NCI-H1105 (cell line): ENCODE measurements at places on chromosomes 5 and 9.
A peak's percentile ranks its signal among the peaks of the same experiment; 100 is the strongest.

DNA sequence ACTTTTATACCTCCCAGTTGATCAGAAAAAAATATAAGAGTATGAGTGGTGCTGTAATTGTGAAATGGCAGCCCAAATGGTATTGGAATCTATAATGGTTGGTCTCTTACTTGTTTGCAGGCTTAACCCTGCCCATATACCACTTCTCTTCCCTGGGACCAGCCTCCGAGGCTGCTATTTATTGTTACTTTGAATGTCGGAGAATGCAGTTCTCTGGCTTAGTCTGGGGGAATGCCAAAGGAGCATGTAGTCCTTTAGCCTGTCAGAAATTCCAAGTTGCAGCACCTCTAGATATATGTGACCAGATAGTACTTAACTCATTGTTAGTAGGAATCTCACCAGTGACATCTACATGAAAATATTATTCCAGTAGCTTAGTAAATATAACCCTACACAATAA is 47.5 kb downstream of the SLC44A1 start:
- DNase-seq: no peak

DNA sequence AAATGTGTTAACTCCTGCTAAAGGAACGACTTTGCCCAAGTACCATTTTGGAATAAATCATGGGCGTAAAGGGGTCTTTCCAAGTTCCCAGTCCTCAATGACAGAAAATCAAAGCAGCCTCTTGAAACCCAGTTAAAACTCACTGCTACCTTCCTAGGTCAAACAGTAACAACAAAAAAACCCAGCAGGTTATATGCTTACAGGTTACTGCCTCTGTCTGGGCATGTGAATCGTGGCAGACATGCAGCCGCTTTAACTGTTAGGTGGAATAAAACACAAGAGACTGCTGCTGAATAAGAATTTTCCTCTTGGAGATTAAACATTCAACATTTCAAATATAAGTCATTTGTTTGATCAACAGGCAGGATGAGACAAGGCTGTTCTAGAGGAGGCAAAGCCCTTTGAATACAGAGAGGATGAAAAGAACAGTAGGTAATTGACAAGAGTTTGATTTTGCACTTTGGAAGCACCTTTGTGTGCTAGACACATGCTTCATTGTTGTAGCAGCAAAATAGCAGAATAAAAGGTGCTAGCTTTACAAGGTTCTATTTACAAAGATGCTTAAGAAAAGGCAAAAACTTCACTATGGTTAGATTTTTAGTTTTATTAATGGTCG is 319.4 kb downstream of the NDUFS4 start:
- no peak for DNase-seq

DNA sequence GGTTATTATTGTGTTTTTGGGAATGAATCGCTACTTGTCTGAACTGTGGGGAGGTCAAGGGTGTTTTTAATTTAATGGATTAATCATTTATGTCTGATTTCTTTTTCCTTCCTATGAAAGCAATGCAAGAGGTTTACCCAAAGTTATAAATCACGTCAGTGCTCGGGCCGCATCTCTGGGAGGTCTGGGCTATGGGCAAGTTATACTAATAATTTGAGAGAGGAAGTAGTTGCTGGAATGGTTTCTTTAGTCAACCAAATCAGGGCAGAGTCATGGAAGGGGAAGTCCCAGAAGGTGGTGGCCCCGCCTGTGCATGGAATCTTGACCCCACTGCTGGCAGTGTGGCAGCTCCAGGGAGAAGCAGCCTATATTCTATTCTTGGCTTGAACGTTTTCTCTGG is 180.2 kb downstream of the HSPA4 start:
- DNase-seq: no peak

DNA sequence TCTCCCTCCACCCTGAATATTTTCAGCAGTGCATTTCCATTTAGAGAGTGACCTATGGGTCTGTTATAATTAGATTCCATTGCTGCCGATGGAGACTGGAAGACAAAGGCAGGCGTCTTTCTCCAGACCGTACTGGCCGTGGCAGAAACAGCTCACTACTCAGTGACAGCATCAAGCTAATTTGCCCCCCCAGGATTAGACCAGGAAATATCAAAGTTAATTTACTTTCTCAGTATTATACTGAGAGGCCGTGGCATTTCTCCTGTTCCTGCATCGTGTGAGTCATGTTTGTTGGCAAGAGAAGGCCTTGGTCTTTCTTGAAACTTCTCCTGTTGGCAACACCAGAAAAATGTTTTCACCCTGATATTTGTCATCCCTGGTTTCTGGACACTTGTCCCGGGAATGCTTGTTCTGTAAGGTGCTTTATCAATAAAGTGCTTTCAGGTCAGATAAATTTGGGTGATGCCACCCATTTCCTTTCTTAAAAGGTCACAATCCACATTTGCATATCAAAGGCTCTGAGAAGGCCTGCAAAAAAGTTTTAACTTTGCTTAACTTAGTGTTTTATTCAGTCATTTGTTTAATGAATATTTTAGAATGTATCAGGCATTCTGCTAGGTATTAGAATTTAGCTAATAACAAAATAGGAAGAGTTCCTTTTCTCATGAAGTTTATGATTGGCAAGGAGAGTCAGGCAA is 28.4 kb downstream of the SV2C start:
- DNase-seq: no peak

- no peak for DNase-seq
Observed at GRCh38 chr9:95920017-95920416, 44.5 kb downstream of the ERCC6L2 start.

DNA sequence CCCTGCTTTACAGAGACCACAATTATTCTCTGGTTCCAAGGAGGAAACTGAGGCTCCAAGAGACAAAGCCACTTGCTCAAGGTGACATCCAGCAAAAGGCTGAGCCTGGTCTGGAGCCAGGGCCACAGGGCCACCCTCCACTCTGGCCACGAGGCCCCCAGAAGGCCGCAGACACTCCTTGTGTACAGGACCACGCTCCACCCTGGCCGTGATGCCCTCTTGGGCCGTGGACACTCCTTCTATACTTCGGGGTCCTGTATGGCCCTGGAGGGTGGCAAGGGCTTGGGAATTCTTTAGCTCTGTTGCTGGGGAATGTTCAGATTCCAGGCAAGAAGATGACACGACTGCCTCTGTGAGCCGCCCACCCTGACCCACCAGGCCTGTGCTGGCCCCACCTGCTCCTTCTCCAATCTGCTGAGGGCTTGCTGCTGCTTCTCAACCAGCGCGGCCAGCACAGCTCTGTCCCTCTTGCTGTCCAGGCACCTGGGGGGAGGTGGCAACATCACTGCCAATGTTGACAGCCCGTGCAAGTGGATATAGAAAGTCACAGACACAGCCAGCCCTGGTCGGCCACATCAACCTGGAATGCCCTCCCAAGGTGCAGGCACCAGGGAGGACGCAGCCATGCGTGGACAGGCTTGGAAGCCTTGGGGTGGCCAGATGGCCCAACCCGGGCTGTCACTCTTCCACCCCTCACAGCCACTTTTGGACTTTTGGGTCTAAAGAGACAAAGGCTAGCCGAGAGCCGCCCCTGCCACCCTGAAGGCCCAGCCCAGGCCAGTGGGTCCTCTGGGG is 20.1 kb upstream of the QSOX2 start:
- no peak for DNase-seq

GRCh38 chr5:69526660-69527059 is 33.3 kb upstream of the GTF2H2C start:
- no peak for DNase-seq

- no peak for DNase-seq
Observed at GRCh38 chr9:92887880-92888338, 10.1 kb upstream of the ZNF484 start.

- no peak for DNase-seq
Observed at GRCh38 chr5:22709743-22710142, 143.4 kb downstream of the CDH12 start.

- no peak for DNase-seq
Observed at GRCh38 chr5:9774472-9775079, 144.4 kb upstream of the TAS2R1 start.

DNA sequence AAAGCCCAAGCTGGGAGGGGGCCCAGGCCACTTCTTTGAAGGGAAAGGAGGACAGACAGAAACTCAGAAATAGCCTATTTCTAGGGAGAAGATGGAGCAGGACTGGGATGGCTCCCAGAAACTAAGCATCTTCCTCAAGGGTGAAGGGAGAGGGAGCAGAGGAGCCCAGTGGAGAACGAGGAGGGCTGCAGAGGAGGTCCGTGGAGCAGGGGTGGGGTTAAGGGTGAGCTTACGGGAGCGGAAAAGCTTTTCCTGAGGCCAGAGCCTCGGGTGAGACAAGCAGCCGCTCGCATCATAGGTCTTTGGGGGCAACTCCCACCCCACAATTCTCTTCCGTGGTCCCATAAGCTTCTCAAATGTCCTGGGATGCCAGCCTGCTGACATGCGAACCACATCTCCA is 127.1 kb upstream of the PHYKPL start:
- DNase-seq: no peak

- no peak for DNase-seq
Observed at GRCh38 chr9:114518599-114519022, 13.3 kb upstream of the WHRN start.

DNA sequence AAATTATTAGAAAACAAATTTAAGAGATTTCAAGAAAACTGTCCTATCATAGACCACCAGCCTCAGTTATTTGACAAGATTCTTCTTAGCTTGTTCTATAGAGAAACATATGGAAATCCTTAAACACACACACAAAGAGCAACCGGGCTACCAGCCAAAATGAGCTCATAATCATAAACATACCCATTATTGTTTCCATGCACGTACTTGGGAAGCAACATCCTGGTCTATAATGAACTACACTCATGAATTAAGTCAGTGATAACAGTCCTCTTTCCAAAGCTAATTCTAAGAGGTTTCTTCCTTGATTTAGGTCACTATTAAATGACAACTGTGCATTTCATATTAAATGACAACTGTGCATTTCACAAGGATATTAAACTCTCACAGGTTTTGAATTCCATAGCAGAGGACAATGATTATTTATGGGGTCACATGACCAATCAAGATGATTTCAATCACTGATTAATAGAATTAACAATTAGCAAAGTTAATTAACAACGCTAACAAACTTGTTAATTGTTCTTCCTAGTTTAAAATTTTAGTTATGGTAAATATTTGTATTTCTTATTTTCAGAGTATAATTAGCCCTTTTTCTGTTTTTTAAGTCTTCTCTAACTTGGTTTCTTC is 77.0 kb downstream of the OXCT1 start:
- DNase-seq: peak; percentile 53

DNA sequence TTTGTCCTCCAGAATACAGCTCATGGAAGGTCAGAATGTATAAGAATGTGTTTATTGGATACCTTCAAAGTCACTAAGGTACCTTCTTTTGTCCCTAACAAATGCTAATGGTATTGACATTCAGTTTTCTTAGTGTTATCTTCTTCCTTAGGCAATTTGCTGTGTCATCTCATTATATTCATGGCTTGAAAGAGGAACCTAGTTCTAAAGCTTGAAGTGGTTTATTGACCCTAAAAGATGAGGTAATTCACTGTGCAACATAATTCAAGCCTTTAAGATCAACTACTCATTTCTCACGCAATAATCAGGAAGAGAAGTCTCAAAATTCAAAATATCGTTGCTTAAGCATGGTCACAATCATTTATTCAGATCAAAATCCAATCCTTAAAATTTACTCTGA is 342.7 kb upstream of the RIOK2 start:
- no peak for DNase-seq

- DNase-seq: no peak
Observed at GRCh38 chr9:61671276-61671973, 481.6 kb downstream of the SPATA31A7 start.

DNA sequence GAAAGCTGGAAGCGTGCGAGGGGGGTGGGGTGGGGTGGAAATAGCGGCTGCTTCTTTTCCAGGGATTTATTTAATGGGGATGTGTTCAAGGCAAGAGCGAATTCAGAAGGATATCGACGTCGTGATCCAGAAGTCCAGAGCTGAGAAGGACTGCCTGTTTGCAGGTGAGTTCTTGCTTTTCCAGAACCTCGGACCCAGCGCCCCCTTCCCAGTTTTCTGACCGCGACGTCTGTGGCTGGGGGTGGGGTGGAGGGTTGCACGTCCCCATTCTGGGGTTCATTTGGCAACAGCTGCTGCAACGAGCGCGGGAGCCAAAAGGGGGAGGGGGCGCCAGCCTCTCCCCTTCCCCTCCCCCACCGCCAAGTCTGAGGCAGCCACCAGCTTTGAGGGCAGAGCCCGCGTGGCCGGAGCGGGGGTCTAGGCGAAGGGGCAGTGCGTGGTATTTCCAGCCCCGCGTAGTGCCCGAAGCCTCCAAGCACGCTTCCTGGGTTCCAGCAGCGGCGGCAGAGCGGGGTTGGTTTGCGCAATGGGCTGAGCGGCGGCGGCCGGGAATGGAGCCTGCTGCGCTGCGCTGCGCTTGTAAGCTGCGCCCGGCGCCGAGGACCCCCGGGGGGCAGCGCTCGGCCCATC is 701 bp downstream of the PARP8 start:
- no peak for DNase-seq

- no peak for DNase-seq
Observed at GRCh38 chr9:113708821-113709713, 167.0 kb upstream of the ZNF618 start.

DNA sequence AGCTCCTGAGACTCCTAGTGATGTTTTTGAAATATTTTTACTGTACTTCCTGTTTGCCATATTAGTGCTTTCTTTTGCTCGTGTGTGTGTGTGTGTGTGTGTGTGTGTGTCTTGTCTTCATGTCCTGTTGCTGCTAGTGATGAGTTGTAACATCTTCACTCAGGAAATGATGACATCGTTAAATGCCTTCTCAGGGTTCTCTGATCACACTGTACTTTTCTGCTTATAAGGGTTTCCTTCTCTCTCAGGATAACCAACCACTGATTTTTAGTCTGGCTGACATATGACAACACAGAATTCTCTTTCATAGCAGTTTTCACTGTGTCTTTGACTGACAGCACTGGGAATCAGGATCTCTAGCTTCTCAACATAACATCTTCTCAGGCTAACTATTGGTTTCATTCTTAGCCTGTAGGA is 16.1 kb downstream of the SV2C start:
- DNase-seq: no peak

GRCh38 chr5:41270423-41271251 is 57.3 kb upstream of the C6 start:
- peak; percentile 6 for DNase-seq

DNA sequence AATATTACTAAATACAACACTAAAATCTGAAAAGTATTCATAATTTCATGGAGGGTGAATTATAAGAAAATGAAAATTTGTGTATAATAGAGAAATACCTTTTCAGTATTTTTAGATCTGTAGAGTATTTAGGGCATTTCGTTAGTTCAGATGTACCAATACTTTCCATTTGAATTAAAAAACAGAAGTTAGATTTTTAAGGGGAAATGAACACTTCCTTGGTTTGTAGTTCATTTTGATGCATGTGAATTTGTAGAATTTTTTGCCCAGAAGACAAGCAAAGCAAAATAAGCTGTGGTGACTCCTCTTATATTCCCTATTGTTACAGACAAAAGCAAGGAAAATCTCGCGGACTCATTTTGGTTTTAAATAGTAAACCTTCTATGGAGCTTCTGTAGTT is 209.0 kb upstream of the RPS23 start:
- DNase-seq: no peak

GRCh38 chr5:134620634-134621033 is 12.0 kb downstream of the SAR1B start:
- no peak for DNase-seq

- DNase-seq: no peak
Observed at GRCh38 chr9:78103971-78104433, 72.4 kb upstream of the GNAQ start.
